ENCODE measurements at places on chromosomes 3 and 15. TPM values are rescaled to one million over a fixed set of nuclear protein-coding genes. Genes with fewer than 3 reads are reported as not detected.
A peak's percentile ranks its signal among the peaks of the same experiment; 100 is the strongest.

DNA sequence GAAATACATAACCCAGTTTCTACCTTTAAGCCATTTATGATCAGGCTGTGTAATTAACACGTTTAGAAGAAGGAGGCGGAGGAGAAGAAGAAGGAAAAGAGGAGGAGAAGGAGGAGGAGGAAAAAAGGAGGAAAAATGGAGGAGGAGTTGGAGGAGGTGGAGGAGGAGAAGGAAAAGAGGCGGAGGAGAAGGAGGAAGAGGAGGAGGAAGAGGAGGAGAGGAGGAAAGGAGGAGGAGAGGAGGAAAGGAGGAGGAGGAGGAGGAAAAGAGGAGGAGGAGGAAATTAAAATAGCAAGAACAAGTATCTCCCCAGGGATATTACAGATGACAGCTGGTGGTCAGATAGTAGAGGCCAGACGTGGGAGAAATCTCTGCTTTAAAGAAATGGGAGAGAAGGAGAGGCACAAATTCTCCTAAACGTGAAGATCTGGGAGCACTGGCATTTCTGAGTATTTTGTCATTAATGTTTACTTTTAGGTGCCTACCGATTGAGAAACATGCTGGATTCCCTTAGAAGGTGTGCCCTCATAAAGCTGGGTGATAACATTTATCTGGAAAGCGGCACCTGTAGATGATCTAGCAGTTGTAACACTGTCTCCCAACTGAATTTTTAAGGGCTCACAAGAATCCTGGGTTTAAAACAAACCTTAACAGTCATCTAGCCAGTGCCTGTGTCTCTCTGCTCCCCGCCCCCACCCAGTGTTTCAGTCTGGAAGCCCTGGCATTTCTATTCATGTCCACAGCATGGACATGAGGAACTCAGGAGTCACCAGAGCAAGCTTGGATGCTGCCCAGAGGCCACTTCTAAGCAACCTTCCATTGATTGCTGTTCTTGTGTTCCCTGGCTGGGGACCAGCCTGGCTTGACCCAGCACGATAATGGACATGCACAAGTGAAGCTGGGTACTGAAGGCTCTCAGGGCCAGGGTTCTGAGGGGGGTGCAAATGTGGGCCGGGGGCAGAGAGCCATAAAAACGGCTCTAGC lies 75.2 kb downstream of the CHRNA7 start:
- no peak for DNase-seq

- DNase-seq, result no peak
Observed at GRCh38 chr3:85370341-85370740, 411.6 kb downstream of the CADM2 start.

DNA sequence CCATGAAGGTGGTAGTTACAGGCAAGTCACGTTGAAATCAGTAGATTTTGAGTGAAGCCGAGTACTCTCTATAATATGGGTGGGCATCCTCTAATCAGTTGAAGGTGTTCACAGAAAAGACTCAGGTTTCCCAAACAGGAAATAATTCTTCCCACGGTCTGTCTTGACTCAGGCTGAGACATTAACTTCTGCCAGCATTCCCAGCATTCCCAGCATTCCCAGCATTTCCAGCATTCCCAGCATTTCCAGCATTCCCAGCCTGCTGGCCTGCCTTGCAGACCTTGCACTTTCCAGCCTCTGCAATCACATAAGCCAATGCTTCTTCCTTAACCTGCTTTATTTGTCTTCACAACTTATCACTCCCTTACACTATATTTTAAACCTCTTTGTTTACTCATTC lies 542.3 kb upstream of the ROBO2 start:
- DNase-seq, result peak; percentile 69

- no peak for DNase-seq
Observed at GRCh38 chr3:64037084-64037483, 13.8 kb upstream of the PSMD6 start.

GRCh38 chr15:78065973-78066946 lies 11.3 kb downstream of the TBC1D2B start:
- no peak for DNase-seq

GRCh38 chr15:60720493-60721256 lies 241.7 kb upstream of the ICE2 start:
- no peak for DNase-seq

DNA sequence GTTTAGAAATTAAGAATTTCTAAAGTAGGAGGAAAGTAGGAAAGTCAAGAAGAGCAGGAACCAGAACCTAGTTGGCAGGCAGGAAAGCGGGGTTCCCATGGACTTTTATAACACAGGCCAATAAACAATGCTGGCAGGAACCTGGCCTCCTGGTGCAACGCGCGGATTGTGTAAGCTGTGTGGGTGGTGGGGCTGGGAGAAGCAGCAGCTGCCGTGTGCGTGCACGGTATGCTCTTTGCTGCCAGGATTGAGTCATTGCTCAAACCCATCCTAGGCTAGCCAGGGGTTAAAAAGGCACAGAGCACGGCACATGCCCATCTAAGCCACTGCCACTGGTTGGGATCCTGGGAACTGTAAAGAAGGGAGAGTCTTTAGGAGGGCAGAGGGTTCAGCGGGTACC lies 209.9 kb upstream of the RGMA start:
- DNase-seq, result no peak

The OSBPL10 gene
- 5.1 TPM for total RNA-seq

The LYSMD2 gene
- total RNA-seq, result 0.15 TPM

The PCLAF gene
- 119 TPM for total RNA-seq

The ZNF80 gene
- total RNA-seq, result not detected
